ENCODE measurements at places on chromosomes 6 and 20. TPM values are rescaled to one million over a fixed set of nuclear protein-coding genes. Genes with fewer than 3 reads are reported as not detected.

- no peak for ATAC-seq
Measured at GRCh38 chr6:43760210-43761168, 9.5 kb upstream of the VEGFA start.

DNA sequence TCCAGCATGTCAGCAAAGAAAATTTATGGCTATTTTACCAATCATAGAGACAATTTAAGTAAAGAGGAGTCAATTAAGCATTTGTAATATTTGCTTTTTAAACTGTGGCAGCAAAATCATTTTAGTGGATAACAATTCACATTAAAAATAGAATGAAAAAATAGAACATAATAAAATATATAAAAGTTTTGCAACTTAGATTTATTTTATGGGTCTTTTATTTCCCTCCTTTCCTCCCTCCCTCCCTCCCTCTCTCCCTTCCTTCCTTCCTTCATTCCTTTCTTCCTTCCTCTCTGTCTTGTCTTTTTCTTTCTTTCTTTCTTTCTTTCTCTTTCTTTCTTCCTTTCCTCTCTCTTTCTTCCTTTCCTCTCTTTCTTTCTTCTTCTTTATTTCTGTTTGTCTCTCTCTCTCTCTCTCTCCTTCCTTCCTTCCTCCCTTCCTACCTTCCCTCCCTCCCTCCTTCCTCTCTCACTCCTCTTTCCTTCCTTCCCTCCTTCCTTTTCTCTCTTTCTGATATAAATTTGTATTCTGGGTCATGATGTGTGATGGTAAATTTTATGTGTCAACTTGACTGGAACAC, 610.9 kb upstream of the CITED2 start:
- no peak for ATAC-seq

- ATAC-seq = no peak
Measured at GRCh38 chr6:159043947-159044346, 844 bp downstream of the TAGAP start.

TCF15 gene
- not detected for total RNA-seq

HTR1E gene
- not detected for total RNA-seq

TMC2 gene
- total RNA-seq = not detected

CDKAL1 gene
- 8.2 TPM for total RNA-seq

KCNK17 gene
- 0.12 TPM for total RNA-seq

Data from esophagus mucosa (tissue), 1 donor.